Motor neuron (in vitro differentiated cells): ENCODE measurements at places on chromosomes 13 and 19.

DNA sequence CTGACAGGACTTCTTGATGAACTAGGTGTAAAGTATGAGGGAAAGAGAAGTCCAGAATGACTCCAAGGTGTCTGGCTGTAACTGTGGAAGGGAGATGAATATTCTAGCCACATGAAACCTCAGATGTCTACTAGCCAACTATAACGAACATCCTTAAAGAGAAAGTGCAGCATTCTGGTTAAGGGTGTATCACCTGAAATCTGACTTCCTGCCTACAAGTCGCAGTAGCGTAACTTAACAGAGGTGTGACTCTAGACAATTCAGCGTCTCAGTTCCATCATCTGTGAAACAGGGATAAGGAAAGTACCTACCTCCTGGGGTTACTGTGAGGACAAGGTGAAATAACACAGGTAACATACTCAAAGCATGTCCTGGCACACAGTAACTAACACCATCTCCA, 145.7 kb upstream of the FBXL3 start:
- no peak for ATAC-seq

GRCh38 chr13:96822895-96823294, 171.4 kb downstream of the OXGR1 start:
- ATAC-seq: peak; percentile 90

DNA sequence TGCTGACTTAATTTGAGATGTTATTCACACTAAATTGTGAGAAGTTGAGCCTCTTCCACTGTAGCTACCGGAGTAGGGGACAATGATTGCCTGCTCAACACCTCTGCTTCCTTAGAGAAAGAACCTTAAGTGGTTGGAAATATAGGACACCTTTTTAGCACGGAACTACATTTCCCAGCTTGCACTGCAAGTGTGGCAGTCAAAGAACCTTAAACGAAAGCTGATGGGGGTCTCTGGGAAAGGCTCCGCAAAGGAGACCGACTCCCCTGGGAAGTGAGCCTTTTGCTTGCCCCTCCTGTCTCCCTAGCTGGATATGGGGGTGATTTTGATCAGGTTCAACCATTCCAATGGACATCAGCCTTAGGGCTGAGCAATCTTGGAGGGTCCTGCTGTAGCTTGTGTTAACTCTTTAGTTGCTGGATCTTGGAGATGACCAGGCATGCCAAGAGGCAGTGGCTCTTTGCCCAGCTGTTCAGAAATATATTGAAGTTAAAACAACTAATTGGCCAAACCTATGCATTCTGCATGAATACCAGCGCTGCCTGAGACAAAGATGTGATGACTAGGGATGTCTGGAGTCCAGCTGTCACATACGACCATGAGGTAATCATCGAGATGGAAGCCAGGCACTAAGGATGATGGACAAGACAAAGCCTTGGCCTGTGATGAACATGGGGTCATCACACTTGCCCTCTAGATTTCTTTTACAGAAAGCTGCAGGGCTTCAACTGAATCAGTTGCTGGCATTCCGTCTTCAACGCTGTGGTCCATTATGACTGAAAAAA, 286.5 kb downstream of the FOXO1 start:
- no peak for ATAC-seq

- no peak for ATAC-seq
Measured at GRCh38 chr19:9586764-9587163, 2.5 kb upstream of the ZNF121 start.

DNA sequence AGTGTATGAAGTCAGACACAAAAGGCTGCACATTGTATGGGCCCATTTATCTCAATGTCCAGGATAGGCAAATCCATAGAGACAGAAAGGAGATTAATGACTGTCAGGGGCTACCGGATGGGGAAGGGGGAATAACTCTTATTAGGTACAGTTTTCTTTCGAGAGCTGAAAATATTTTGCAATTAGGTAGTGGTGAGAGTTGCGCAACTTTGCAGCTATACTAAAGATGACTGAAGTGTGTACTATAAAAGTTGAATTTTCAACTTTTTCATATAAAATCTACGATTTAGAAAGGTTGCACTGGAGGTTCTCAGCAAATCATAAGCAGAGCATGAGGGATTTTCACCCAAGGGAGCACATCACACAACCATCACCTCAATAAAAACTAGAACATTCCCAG, 16.1 kb upstream of the SLC15A1 start:
- ATAC-seq: no peak

DNA sequence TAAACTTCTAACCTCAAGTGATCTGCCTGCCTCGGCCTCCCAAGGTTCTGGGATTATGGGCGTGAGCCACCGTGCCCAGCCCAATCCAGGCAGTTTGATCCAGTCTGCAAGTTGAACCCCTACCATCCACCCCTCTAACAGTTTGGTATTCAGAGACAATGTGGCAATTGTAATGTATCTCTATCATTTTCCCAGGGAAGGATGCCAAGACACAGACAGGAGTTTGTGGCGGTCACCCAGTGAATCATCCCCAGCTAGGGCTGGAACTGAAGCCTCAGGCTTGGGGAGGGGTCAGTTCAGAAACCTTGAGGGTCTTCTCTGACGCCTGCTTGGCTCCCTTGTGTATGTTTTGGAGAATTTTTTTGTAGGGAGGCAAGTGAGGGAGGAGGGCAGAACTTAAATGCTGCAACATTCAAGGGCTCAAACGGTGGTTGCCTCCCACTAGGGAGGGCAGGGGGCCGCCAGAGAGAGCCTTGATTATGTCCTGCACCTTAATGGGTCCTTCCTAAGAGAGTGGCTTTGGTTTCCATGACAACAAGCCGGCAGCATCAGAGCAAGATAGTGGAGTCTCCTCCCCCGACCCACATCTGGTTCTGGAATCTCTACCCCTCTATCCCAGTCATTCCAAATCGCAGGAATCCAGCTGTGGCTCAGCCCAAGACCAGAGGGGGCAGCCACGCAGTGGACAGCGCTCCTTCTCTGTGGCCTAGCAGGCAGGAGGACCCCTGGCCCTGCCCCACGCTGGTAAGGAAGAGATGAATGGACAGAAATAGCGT, 14.9 kb upstream of the FEM1A start:
- ATAC-seq: no peak

GRCh38 chr19:13396250-13397080, 109.8 kb downstream of the CACNA1A start:
- ATAC-seq: peak; percentile 99

GRCh38 chr19:5828661-5829566, 10.6 kb downstream of the FUT6 start:
- peak; percentile 49 for ATAC-seq

DNA sequence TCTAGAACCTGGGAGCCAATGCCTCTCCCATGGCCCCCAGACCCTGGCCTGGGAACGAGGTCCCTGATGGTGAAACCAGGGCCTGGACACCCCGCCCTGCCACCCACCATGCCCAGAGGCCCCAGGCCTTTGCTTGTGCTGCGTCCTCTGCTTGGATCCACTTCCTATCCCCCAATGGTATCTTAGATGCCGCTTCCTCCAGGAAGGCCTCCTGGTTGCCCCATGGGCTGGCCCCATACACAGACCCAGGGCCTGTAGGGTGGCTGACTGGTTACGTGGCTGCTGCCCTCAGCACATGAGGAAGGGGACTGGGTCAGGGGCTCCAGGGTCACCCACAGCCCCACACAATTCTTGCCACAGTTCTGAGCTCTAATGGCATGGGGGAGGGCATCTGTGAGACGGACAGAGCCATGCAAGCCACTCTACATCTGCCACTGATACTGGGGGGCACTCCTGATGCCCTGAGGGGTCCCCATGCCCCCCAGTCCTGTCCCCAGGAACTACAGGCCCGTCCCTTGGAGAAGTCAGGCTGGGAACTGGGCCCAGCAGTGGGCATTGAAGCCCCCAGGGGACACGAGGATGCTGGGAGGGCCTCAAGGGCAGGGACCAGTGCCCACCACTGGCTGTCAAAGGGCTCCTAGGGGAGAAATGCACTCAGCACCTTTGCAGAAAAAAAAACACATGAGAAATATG, 5.0 kb downstream of the RPL36 start:
- ATAC-seq: no peak

- no peak for ATAC-seq
Measured at GRCh38 chr19:8490873-8491272, 11.6 kb downstream of the PRAM1 start.

DNA sequence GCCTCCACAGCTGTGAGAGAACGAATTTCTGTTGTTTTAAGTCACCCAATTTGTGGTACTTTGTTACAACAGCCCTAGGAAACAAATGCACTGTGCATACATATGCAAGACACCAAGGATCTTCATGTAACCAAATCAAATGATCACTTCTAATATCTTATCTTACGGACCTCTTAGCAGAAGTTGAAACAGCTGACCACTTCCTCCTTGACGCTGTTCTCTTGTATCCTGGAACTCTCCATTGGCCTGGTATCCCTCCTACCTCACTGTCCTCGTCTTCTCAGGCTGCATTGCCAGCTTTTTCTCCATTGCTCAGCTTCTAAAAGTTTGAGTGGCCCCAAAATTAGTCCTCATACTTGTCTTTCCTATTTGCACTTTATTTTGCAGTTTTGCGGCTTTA, 200.4 kb downstream of the DLEU7 start:
- no peak for ATAC-seq

- ATAC-seq: no peak
Measured at GRCh38 chr13:27967736-27968315, 1.3 kb downstream of the CDX2 start.

- ATAC-seq: no peak
Measured at GRCh38 chr13:21385710-21386109, 73.4 kb downstream of the ZDHHC20 start.

DNA sequence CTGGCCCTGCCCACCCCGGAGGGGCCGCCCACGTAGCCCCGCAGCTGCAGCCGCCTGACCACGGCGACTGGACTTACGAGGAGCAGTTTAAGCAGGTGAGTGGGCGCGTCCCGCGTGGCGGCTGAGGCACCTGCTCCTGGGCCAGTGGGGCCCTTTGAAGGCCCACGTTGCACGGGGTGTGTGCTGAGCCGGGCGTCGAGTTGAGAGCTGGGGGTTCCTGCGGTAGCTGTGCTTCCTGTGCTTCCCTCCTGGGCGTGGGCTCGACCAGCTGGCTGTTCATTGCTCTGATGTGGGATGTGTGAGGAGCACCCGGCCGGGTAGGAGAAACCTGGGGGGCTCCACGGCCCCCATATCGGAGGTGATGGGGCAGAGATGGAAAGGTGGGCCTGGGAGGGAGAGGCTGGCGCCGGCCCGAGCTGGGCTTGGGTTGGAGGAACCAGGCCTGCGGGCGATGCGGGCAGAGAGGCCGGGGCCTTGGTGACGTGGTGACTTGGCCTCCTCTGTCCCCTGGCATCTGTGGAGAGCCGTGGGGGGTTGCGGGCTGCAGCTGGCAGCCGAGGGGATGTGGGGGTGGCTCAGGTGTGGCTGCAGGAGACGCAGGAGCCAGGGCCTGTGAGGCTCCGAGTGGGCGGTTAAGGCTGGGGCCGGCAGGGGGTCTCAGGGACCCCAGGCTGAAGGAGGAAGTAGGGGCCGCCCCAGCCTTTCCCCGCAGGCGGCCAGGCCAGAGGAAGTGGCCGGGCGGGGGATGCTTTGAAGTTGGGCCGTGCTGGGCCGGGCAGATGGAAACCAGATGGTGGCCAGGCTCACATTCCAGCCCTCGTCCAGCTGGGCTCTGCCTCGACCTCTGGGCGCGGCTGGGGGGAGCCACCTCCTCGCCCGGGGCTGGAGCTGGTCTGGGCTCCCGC, 7.1 kb downstream of the ARID3A start:
- peak; percentile 94 for ATAC-seq

- no peak for ATAC-seq
Measured at GRCh38 chr19:21824679-21825078, 11.3 kb downstream of the ZNF43 start.

DNA sequence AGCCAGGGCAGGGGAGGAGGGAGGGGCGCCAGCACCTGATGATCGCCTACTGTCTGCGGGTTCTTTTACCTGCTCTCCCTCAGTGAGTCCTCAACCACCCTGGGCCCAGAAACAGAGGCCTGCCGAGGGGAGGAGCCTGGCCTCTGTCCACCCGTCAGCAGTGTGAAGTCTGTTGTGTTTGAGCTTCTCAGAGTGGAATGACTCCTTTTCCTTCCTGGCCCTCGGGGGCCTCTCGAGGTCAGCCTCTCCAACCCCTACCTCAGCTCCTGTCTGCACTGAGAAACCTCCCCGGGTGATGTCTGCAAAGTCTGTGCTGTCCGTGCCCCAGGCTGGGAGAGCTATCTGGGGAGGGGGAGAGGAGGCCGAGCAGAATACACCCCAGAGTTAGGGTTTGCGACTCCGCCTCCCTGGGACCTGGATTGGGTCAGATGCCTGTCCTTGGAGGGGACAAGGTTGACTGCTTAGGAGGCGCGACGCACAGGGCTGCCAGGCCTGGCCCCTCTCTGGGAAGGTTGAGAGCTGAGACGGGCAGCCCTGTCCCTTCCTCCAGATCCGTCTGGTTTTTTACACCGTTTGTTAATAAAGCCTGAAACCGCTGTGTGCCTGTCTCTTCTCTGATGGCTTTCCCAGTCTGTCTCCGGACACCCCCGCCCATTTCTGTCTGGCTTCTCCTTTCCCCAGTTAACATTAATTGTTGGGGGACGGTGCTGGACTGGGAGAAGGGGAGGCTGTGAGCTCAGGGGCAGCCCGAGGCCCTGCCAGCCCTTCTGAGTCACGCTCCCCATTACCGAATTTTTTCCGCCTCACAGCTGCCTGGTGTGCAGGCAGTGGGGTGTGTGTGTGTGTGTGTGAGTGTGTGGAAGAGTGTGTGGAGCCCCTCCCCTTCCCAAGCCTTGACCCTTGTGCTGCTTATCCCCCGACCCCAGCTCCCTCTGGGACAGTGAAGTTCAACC, 989 bp upstream of the SSC5D start:
- peak; percentile 57 for ATAC-seq

DNA sequence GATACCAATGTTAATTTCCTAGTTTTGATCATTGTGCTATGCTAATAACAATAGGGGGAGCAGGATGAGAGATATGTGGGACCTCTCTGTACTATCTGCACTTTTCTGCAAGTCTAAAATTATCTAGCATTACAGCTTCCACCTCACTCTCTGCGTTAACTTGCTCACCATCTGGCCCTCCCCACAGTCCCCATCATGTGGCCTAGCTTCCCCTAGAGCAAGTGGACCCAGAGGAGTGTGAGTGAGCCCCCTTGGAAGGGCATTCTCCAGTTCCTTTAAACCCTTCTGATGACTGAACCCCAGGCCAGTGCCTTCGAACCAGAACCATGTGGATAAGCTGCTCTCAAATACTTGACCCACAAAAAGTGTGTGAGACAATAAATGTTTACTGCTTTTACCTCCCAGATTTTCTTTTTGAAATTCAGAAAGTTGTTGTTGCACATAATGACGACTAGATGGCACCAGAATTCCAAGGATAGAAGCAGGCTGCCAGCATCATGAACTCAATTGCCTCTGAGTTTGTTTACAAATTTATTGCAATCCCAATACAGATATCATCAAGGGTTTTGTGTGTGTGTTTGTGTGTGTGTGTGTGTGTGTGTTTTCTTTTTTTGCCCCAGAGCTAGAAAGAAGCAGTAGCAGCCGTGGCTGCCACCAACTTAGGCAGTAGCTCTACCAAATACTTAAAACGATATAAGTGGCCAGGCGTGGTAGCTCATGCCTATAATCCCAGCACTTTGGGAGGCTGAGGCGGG, 49.0 kb upstream of the ZNF780A start:
- peak; percentile 38 for ATAC-seq
